ENCODE measurements at places on chromosomes 4 and X.

DNA sequence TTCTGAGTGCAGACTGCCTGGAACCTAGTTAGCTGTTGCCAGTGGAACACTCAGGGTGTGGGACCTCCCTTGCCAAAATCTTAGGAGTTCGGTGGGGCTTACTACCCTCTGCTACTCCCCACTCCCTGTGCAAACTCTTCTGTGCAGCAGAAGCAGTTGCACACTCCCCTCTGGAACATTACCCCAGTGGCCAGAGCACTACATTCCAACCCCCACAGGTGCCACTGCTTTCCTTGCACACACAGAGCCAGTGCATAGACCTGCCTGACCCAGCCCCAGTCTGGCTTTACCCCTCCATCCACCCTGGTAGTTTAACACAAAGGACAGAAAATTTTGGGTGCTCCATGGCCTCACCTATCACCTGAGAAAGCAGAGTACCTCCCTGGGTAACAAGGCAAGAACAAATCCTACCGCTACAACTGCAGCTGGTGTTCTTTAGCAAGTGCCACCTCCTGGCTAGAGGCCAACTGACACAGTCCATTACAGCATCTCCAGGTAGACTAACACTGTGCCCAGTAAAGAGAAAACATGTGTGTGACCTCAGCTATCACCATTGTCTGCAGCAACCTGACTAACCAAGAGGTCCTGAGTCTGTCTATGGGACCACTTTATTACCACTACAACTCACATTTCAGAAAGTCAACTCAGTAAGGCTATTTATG lies 11.5 kb upstream of the RASSF6 start:
- DNase-seq = no peak

DNA sequence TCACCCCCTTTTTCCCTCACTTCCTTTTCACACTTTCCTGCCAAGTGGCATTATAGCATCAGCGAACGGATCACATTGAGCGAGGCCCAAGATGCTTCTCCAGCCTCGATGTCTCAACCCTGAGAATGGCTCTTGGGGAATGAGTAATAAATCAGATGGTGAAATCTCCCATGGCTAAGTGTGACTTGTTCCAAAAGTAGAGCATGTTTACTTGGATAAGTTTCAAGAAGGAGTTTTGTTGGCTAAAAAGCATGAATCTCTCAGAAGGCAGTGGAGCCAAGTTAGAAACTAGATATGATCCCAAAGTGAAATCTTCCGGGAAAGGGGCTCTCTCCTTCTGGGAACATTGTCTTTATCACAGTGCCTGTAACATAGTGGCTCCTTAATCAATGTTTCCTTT lies 316.3 kb downstream of the CAMK2D start:
- peak; percentile 77 for DNase-seq

GRCh38 chr4:155383541-155383940 lies 6.8 kb upstream of the MAP9 start:
- DNase-seq = no peak

DNA sequence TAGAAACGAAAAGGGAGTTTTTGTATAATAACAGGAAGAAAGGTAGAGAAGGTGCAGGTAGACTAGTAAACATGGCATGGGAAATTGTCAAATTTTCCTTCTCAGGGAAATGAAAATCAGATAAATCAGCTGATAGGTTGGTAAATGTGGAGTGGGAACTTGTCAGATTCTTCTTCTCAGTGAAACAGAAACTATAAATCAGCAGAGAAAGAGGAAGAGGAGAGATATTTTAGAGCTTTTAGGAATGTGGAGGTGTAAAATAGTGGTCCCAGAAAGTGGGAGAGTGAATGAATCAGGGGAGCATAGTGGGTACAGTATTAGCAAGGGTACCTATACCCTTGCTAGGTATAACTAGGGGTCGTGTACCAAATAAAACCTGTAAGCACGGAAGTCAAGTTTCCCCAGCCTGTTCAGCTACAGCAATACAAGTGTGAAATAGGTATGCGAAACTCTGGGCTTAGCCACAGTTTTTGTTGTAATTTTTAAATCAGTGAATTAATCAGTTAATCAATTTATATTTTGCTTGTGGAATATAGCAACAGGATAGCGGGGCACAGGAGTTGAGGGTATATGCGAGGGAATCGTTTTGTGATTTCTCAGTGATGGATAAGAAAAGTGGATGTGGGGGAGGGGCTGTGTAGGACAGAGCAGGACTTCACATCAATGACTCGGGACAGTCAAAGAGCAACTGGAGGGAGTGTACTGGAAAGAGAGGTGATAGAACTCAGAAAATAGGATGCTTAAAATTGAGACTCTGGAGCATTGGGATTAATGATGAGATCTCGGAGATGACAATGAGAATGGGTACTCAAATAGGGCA lies 561.5 kb downstream of the INPP4B start:
- DNase-seq = peak; percentile 14

- DNase-seq = no peak
Measured at GRCh38 chrX:136189222-136189621, 41.9 kb downstream of the FHL1 start.

GRCh38 chr4:56003606-56004005 lies 54.9 kb downstream of the CEP135 start:
- DNase-seq = no peak

DNA sequence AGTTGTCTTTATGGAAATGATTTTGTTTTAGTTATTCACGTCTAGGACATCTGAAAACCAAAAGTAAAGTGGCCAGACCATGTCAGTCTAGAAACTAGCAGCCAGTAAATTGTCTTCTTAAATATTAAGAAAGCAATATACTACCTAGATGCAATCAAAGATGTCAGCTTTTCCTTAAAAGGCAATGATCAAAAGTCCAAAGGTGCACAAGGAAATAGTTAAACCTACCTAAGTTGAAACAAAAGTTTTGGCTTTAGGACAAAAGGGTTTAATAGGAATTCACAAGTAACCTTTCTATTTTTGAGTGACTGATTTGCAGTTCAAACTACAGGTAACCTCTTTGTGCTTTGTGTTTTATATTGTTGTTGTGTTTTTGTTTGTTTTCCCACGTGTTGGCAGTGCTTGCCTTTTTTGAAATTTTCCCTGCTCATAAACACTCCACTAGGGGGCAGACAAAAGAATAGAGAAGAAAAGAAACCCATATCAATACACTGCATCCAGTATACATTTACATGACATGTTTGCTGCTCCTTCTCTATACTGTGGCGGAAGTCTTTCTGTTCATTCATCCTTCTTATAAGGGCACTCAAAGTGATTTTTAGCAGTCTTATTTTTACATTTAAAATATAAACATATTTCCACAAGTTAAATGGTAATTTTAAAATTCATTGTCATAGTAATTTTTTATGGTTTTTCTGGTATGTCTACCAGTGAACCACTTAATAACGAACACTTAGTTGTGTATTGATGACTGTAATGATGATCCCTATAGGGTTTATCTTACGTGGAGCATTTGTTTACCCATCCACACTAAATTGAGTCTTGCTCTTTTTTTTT lies 62.7 kb downstream of the GAB1 start:
- DNase-seq = peak; percentile 36

DNA sequence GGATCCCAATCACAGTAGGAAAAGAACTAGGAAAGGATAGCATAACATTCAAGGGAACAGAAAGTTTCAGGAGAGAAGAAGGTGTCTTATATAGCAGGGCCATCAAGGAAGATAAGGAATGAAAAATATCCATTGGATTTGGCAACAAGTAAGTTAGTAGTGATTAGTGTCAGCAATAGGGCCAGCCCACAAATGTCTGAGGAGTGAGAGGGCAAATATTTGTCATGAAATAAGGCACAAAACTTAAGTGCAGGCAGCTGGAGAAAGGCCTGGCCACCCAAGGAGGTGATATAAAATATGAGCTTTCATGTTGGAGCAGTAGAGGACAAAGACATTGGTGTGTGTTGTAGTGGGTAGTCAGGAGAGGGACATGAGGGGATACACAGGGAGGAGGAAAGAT lies 132.1 kb downstream of the COL4A6 start:
- no peak for DNase-seq

DNA sequence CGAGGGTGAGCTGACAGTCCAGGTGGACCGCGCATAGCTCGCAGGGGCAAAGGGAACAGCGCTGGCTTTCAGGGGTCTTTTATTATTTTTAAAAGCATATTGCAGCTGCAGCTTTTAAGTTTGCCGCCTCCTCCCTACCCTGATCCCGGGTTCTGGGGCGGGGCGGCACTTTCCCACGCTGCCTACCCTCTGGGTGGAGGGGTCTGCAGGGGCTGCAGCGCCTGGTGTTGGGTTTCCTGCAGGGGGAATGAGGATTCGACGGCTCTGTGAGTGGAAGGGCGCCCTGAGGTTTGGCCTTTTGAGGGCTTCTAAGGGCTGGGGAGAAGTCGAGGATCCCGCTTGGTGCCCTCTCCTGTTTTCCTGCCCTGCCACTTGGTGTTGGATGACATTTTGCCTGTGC lies 80.7 kb upstream of the SCML1 start:
- DNase-seq = no peak

- no peak for DNase-seq
Measured at GRCh38 chr4:82381661-82382296, 8.0 kb upstream of the HNRNPD start.

GRCh38 chr4:168486912-168487281 lies 6.6 kb upstream of the DDX60L start:
- DNase-seq = peak; percentile 83

- DNase-seq = no peak
Measured at GRCh38 chr4:146398404-146398803, 123.3 kb downstream of the SLC10A7 start.

DNA sequence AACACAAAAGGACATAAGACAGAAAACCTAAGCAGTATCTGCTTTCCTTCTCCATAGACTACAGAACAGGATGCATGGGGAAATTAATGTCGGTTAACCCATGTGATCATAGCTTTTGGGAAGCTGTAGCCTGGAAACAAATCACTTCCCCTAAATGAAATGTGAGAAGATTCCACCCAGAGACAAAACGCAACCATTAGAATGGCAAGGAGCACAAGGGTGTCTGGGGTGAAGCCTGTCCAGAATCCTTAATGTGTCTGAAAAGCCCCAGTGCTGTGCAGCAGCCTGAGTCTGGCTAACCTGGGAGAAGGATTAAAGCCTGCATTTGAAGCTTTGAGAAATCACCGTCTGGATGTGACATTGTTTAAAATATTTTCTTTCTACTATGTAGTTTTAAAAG lies 213.3 kb downstream of the ANKRD50 start:
- no peak for DNase-seq

DNA sequence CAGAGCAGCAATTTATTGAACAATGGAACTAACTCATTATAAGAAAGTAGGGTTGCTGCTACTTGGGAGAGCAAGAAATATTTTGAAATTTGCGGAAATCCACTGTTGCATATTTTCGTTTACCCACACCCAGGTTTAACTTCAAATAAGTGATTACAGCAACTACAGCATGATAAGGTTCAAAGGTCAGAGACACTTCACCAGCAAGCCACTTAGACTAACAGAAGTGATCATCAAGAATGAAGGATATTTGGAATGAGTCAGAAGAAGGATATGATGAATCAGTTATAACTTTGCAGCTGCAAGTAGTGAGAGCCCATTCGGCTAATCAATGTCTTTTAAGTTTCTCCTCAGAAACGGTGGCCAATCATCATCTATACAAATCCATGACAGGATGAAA lies 199.3 kb downstream of the TMA16 start:
- DNase-seq = peak; percentile 46

DNA sequence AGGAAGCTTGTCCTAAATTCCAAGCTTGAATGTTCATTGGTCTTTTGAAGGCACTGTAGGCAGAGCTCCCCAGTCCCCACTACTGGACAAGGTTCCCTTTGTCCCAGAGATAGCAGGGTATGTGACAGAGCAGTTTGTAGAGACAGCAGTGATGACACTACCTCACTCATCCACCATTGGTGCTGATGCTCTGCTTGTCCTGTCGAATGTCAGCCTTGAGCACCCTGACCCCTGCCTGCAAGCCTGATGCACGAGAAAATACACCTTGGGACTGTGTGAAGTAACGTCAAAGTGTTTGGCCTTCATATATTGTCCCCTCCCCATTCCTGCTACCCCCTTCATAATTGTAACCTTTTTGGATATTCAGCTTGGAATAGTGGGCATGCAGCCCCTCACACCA lies 188.9 kb upstream of the EOLA2 start:
- no peak for DNase-seq

DNA sequence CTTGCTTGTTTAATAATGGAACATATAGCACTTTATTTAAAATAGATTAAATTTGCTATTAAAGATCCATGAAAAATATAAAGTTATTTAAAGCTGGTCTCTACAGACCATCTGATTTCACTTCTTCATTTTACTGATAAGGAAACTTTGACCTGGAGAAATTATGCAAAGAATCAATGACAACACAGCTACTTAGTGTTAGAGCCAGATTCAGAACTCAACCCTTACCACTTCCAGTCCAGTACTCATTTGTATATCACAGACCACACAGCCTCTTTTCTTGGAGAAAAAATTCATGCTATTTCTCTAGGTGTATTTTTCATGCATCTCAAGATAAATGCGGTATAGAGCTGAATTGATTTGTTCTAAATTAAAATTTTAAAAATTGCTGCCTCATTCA lies 34.0 kb downstream of the WDFY3 start:
- no peak for DNase-seq

GRCh38 chrX:47658301-47658683 lies 688 bp downstream of the UXT start:
- no peak for DNase-seq

DNA sequence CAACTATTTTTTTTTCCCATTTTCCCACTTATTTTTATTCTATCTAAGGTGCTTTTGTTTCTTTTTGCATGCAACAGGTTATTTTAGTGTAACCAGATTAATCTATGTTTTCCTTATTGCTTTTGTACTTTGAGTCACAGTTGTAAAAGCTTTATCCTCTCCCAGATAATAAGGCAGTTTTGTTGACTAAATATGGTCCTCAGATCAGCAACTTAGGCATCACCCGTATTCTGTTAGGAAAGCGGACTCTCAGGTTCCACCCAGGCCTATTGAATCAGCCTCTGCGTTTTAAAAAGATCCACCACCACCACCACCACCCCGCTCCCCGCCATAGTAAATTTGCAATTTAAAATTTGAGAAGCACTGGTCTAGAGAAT lies 58.6 kb upstream of the USP9X start:
- DNase-seq = no peak

- DNase-seq = no peak
Measured at GRCh38 chr4:4416981-4417380, 30.1 kb downstream of the NSG1 start.

GRCh38 chr4:88185906-88186305 lies 27.5 kb upstream of the ABCG2 start:
- DNase-seq = no peak

GRCh38 chr4:1026115-1026514 lies 14.7 kb downstream of the FGFRL1 start:
- peak; percentile 16 for DNase-seq

Measured in renal cortical epithelial cell (primary cell).